ENCODE measurements at places on chromosomes 12 and 14.

- DNase-seq = no peak
These were observed 19.9 kb upstream of the MDM1 start for GRCh38 chr12:68352067-68352466.

DNA sequence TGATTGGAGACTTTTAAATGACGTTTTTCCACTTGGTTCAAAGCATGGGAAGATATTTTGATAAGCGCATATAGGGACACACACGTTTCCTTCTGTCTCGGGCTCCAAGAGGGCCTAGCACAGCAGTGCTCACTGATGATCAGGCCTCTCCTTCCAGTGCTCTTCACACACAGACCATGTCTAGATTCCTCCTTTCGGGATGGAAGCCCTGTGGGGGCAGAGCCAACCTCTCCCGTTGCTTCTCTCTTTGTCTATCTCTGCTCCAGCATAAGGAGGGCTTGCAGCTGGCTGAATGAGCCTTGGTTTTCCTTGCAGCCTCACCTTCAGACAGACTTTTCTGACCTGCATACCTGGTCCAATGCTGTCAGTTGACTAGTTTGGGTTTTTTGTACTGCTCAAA is 22.3 kb downstream of the GPRC5D start:
- no peak for DNase-seq

DNA sequence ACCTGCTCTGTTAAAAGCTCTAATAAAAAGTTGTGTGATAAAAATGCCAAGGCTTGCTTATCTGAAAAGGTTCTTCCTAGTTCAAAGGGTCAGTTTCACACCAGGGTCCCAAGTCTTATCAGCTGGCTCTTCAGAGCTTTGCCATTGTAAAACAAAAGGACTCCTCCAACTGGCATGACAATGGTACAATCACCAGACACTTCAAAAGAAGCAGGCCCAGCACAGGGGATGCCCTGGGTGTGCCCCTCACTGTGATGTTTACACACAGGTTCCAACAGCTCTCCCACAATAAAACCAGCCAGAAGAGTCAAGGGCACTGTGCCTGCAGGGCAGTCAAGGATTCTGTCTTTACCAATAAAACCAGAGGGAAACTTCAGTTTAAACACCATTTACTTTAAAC is 78.7 kb downstream of the PRICKLE1 start:
- DNase-seq = no peak

DNA sequence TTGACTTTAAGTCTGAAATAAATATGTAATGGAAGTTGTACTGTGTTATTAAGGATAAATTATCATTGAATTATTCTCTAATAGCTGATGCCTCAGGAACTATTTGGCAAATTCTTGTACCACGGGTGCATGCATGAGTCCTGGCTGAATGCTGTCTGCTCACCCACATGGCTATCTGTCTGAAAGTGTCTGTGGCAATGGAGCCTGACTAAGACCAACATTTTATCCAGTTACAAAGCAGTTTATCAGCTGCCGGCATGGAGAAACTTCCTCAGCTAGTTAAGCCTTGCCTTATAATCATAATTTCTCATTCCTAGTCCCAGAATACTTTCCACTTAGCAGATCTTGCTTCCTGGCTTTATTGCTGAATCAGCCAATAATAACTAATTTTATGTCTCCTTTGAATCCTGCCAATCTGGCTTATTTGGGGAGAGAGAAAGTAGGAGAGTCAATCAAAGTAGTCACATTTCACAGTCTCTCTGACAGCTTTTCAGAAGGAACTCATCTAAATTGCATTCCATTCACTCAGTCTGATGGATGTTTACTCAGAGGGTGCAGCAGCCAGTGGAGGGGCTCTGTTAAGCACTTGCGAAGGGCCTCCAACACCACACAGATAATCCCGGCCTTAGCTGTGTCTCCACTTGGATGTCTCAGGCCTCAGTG is 280.6 kb upstream of the CLEC14A start:
- DNase-seq = no peak

GRCh38 chr12:14171106-14171505 is 189.7 kb upstream of the GRIN2B start:
- no peak for DNase-seq

DNA sequence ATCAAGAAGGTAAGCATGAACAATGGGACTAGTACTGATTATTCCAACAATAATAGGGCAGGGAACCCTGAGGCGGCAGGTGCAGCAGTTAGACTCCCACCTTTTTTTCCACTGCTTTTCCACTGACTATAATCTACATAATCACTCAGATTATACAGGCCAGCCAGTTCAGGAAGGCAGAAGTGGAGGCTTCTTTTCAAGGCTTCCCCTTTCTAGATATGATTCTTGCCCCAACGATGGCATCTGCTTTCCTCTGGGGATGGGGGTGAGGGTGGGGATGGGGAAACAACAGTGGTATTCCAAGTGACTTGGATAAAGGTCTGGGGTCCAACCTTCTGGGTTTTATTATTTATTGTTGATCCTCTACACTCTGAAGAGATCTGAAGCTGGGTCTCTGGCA is 331 bp downstream of the NCKAP1L start:
- DNase-seq = no peak

DNA sequence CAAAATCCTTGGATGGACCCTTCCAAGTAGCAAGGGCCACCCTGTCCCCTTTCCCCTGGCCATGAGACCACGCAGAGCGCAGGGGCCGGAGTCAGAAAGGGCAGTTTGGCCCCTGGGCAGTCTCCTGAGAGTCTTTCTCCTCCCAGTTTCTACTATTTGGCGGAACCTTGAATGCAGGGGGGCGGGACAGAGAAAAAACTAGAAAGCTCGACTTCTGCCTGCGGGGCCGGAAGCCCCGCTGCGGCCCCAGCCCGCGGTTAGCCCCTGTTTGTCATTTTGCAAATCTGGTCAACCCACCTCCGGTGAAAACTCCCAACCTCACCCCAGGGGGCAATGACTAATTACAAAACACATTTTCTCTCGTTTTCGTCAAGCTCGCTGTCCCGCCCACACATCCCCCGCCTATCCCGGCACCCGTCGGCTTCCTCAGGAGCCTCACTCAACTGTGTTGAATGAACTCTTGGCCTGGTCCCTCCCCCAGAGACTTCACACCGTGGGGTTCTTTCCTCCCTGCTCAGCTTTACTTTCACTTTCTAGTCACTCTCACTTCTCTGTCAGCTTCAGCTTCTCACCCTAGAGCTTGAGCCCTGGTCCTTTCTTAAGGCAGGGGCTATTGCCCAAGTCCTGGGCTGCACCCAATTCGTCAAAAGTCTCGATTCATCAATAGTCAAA is 66.7 kb downstream of the IRF2BPL start:
- DNase-seq = peak; percentile 91

DNA sequence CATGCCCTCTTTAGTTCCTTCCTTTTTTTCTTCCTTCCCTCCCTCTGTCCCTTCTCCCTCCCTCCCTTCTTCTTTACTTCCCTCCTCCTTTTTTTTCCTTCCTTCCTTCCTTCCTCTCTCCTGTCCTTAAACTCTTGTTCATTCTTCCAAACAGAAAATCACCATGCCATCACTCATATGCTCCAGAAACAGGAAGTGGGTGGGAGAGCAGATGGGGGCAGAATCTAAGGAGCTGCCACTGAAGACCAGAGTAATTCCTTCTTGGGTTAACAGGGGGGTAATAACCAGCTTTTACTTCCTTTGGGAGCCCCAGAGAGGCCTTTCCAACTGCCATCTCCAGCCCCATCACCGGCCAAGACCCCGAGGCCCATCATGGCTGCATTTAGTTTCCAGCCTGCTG is 51.2 kb downstream of the SVOP start:
- no peak for DNase-seq

DNA sequence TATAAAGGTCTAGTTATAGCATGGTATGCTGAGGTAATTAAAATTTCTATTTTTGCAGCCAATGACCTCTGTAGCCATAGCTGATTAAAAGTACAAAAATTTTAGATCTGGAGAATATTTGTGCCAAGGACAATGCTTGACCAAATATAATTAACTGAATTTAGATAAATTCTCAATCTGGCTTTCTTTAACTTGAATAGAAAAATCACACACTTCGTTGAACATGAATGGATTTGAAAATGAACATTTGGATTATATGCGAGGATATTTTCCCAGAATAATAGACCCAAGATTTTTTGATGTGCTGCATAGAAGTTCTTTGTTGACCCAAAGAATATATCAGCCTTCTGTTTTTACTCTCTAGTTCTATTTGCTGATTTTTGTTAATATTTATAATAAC is 38.4 kb upstream of the G2E3 start:
- no peak for DNase-seq

GRCh38 chr14:45426685-45427282 is 173.8 kb upstream of the MIS18BP1 start:
- peak; percentile 2 for DNase-seq

GRCh38 chr14:35221462-35221861 is 70.7 kb upstream of the PSMA6 start:
- no peak for DNase-seq

DNA sequence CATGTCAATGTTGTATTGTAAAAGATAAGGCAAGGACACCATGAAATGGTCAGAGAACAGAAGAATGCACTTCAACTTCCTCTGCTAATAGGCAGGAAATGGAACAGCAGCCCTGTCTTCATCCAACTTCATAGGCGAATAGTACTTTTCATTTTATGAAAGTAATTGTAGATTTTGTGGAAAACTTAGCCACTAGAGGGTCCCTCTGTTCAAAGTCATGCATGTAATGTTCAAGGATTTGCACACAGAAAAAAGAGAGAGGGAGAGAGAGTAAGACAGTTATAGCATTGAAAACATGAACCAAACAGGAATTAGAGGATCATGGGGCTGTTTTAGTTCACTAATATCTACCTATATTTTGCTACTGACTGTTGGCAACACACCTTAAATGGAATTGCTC is 172.2 kb downstream of the FLRT2 start:
- no peak for DNase-seq

GRCh38 chr12:43969882-43970281 is 134.0 kb downstream of the TMEM117 start:
- no peak for DNase-seq

DNA sequence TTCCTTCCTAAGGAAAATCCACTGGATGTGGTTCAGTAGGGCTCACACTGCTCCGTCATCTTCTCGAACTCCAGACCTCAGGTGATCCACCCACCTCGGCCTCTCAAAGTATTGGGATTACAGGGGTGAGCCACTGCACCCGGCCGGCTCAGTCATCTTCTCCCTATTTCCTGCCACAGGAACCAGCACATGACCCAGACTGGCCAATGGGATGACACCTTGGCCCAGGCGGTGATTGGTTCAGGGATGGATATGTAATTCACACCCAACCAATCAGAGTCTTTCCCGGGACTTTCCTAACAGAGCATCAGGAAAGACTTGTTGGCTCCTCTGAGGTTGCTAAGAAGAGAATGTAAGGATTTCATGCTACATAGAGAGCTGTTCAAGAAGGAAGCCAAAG is 19.2 kb upstream of the C12orf76 start:
- DNase-seq = no peak

GRCh38 chr12:102483466-102483865 is 3.1 kb upstream of the IGF1 start:
- DNase-seq = no peak

- no peak for DNase-seq
These were observed 5.4 kb upstream of the GSC start for GRCh38 chr14:94775091-94775870.

- peak; percentile 20 for DNase-seq
These were observed 88.8 kb downstream of the ATF7IP start for GRCh38 chr12:14454098-14454907.

DNA sequence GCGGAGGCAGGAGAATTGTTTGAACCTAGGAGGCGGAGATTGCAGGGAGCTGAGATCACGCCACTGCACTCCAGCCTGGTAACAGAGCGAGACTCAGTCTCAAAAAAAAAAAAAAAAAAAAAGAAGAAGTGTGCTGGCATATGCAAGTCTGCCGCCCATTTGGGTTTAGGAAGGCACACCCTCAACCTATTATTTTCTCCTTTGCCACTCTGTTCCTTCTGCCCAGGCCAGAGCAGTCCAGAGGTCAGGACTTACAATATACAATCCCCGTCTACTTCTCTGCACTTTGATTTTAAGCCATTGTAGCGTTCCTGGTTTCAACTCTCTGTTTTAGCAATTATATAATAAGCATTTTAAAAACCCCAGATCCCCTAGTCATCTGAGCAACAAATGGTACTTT is 39.8 kb downstream of the CATSPERB start:
- DNase-seq = no peak

DNA sequence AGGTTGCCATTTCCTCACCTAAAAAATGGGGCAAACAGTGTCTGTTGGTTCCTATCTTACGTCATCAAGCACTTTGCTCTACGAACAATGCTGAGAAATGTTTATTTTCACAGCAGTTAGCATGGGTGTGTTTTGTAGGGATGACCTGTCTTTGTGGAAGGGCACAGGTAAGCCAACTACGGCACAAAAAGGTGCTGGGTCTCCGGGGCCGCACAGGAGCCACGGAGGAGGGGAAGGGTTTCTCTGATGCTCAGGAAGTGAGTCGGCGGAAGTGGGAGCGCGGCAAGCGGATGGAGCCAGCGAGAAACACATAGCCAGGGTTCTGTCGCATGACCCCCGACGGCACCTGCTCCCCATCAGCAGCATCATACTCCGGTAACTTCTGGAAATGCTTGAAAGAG is 65.6 kb upstream of the TCL1B start:
- DNase-seq = no peak

DNA sequence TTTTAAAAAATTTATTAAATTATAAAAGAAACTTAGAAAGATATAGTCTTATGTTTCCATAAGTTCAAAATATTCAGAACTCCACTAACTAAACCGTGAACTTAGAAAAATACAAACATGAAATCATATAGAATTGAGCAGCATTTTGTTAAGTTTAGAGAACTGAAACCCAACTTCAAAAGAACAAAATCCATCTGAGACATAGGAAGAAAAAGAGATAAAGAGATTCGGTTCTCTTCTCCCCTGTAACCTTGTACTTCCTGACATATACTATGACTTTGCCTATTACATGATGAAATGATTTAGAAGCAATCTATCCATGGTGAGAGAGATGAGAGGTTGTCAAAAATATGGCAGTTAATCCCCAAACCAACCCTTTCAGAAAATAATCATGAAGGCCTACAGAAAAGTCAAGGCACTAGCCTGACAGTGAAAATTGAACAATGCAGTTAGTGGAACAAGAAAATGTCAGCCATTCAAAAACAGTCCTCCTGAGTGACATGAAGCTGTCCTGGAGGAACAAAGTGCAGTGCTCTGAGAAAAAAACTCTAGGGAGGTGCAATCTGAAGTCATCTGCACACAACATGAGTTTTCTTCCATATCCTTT is 44.0 kb downstream of the C12orf50 start:
- no peak for DNase-seq

DNA sequence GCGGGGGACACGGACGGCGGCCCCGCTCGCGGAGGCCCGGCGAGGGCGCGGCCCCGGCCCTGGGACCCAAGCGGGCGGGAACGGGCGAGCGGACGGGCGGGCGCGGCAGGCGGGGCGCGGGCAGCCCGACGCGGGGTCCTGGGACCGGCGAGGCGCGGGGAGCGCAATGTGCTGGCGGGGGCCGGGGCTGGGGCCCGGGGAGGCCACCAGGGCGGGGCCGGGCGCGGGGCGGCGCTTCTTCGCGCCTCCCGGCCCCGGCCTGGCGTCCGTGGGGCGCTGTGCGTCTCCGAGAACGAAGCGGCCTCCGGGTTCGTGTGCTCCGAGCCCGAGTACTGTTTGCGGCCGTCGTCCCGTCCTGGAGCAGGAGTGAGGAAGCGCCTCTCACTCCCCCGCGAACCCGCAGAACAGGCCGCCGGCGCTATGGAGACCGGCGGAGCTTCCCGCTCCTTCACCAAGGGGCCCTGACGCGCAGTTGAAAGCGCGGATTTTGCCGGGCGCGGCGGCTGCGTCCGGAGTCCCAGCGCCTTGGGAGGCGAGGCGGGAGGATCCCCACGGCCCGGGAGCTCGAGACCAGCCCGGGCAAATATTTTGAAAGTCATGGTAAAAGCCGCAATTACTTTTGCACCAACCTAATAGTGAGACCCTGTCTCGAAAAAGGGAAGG is 420 bp upstream of the ANKLE2 start:
- peak; percentile 75 for DNase-seq
